Glomerular endothelial cell (primary cell): ENCODE measurements at places on chromosomes 2 and 18. TPM values are rescaled to one million over a fixed set of nuclear protein-coding genes. Genes with fewer than 3 reads are reported as not detected.

DNA sequence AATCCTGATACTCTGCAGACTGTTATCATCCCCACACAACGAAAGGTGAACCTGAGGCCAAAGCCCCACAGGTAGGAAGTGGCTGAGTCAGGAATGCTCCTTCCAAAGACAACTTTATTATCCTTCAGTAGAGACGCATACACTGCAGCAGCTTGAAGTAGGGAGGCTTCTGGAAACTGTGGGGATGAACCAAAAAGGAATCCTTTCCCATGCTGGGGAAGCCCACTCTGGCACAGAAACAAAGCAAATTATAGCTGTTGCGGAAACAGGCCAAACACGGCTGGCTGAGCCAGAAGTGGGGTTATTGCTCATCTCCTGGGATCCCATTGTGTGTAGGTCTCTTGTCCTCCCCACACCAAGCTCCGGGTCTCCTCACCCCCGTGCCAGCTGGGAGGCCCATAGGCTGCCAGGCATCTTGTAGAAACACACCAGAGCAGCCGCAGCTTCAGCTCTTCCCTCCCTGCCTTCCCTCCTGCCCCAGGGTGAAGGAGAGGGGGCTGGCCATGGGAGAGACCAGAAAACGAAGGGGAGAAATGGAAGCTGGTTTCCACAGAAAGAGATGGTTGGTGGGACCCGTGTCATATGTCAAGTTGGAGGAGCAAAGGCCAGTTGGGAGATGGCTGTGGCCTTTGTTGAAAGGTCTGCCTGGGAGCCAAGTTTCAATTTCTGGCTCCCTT, 176.9 kb upstream of the NABP1 start:
- no peak for DNase-seq

GRCh38 chr2:201980946-201981345, 52.7 kb upstream of the FZD7 start:
- no peak for DNase-seq

The GALNT14 gene
- 10.4 and 17.0 TPM in 2 replicates for total RNA-seq

The ACADL gene
- total RNA-seq, result 0.05 TPM in 1 of 2 replicates, not detected in the other

DNA sequence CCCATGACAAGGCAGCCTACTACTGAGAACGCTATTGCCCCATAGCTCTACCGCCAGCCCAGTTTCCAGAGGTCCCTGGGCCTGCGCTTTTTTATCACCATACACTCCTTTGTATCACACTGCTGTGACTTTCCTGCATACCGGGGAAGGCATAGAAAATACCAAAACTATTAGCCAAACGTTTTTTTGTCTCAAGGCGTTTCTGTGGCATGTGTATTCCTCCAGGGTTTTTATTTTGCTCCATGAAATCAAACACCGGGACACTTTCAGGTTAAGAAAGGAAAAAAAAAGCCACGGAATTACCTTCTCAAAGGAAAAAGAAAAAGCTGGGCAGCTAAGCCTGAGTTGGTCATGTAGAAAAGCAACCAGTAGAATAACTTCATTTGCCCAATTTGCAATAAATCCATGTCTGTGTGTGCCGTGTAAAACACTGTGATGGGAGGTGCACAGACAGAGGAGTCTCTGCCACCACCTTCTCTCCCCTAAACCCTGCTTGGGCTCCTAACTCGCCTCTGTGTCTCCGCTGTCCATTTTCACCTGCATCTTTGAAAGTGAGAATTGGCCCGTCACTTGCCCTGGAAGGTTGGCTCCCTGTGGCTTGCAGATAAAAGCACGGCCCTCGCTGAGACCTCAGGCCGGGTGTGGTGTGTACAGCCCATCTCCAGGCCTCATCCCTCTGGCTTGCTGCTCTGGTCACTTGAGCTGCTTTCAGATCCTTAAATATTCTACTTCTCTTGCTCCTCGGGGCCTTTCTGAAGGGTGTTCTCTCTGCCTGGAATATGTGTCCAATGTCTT, 1.7 kb downstream of the AMER3 start:
- no peak for DNase-seq

DNA sequence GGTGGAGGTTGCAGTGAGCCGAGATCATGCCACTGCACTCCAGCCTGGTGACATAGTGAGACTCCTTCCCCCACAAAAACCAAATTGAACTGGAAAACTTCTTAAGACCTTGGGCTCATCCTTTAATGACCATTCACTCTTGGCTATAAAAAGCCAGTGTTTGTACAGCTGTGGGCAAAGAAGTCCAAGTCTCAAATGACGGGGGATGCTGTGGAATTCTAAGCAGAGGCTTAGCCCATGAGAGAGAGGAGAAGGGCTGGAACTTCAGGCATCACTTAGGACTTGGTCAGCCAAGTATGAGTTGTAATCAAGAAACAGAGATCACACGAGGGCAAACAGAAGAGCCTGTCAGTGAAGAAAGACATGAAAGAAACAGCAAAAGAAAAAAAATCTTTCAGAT, 79.3 kb upstream of the POU3F3 start:
- DNase-seq, result no peak

- DNase-seq, result no peak
Measured at GRCh38 chr2:56222481-56222880, 38.7 kb downstream of the CCDC85A start.

GRCh38 chr2:110940376-110940910, 180.3 kb upstream of the BCL2L11 start:
- DNase-seq, result no peak

The IL36B gene
- not detected in 2 replicates for total RNA-seq

The TTC32 gene
- total RNA-seq, result 1.7 and 7.0 TPM in 2 replicates

DNA sequence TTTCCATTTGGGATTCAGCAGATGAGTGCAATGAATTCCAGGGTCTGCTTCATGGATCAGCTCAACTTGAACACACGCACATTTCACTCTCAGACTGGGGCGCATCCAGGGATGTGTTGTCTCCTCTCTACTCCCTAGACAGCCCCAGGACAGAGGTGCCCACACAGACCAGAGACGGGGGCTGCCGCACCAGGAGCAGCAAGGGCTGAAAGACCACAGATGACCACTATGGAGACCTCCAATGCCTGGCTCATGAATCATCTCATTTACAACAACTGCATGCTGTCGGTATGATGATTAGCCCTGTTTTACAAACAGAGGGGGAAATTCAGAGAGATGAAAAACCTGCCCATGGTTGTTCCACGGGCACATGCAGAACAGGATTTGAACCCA, 63.1 kb downstream of the CYP26B1 start:
- no peak for DNase-seq
